Fibroblast of pulmonary artery (primary cell): ENCODE measurements at places on chromosomes 2 and 18.

DNA sequence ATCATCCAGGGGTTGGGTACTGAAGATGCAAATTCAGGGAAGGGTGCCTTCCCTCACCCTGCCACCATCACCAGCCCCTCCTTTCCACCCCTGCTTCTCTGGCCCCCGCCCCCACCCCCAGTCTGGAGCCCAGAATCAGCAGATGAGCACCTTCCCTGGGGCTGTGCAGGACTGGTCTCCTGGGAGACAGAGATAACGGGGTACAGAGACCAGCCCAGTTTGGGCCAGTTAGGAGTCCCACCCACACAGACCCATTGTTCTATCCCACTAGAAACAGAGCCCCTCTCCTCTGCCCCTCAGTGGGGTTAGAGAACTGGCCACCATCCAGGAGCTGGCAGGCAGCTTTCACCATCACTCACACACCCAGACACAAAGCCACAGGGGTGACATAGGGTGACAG, 4.5 kb upstream of the CRYBA2 start:
- no peak for DNase-seq

- DNase-seq = peak; percentile 13
Measured at GRCh38 chr2:137966043-137966442, 1.8 kb downstream of the HNMT start.

GRCh38 chr2:74499267-74499939, at the start of gene LBX2:
Gene LBX2 (minus strand): TSS chr2:74499603. CDS start chr2:74499537, 66 bp downstream.
- DNase-seq = peak; percentile 20

DNA sequence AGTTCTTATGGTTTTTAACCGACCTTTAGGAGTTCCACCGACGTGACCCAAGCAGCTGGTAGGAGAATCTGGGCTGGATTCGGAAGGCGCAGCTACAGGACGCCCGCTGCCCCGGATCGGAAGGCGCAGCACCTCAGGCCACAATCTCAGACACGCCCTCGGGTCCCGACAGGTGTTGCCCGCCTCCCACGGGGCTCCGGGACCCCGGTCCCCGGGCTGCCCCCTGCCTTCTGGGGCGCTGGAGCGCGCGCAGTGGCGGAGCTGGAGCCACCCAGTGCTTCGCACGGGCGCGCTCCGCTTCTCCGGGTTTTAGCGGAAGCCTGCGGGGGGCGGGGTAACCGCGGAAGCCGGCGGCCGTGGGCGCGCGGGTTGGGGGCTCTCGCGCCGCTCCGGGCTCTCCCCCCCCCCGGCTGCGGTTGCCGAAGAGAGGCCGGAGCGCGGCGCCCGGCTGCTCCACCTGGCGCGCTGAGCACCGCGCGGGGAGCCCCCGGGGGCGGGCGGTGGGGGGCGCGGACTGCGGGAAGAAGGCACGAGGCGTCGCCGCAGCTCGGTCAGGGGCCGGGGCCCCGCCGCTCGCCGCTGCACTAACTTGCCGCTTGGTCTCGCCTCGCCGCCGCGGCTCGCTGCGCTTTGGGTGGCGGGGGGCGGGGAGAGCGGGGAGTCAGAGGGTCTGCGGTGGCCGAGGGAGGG, 718.8 kb downstream of the DPP10 start:
- no peak for DNase-seq

DNA sequence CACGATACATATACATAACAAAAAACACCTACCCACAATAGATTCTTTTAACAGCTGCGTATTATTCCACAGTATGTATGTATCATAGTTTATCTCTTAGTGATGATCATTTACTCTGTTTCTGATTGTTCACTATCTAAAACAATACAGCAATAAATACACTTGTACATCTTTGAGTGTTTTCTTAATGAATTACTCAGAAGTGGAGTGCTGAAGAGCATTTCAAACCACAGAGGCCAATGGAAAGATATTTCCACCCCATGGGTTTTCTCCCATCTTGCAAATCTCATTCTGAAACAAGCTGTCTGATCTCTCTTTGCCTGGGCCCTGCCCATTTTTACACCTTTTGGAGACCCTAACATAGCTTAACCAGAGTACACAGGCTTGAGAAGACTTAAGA, 113.8 kb upstream of the KLF7 start:
- DNase-seq = no peak

DNA sequence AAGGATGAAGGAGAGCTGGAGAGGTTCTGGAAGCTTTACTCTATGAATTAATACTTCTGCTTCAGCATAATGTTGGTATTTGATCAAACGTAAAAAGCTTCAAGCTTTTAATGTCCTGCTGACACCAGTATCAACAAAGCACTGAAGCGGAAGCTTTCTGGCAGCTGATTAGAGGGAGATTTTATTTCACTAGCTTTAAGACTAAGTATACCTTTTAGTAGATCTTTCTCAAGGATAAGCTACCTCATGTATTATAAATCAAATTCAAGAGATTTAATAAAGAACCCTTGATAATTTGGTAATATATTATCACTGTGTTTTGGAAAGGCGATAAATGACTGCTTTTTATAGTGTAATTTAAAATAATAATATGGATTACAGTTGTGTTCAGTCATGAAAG, 128.0 kb upstream of the CD302 start:
- no peak for DNase-seq

GRCh38 chr2:78992807-78993517, 32.5 kb upstream of the REG3G start:
- no peak for DNase-seq

DNA sequence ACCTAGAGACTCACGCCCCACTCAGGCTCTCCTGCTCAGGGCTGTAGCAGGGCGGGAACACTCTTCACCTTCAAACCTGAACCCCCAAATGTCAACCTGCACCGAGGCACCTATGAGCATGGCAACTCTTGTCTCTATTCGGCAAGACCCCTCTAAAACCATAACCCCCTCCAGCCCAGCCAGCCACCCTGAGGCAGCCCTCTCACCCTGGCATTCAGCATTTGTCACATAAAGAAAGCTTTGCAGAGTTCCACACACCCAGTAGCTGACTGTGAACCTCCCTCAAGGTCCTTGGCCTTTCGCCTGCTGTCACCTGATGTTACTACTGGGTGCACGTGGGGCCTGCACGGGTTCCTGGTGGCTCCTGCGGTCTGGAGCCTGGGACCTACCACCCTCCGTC, 97.2 kb upstream of the ALKAL2 start:
- DNase-seq = no peak

- no peak for DNase-seq
Measured at GRCh38 chr18:73859837-73860397, 287.7 kb downstream of the FBXO15 start.

- DNase-seq = no peak
Measured at GRCh38 chr2:237931205-237931721, 35.6 kb upstream of the UBE2F start.

- no peak for DNase-seq
Measured at GRCh38 chr2:182208421-182208820, 218.4 kb downstream of the PDE1A start.

GRCh38 chr18:36340246-36340645, 42.7 kb downstream of the FHOD3 start:
- no peak for DNase-seq

DNA sequence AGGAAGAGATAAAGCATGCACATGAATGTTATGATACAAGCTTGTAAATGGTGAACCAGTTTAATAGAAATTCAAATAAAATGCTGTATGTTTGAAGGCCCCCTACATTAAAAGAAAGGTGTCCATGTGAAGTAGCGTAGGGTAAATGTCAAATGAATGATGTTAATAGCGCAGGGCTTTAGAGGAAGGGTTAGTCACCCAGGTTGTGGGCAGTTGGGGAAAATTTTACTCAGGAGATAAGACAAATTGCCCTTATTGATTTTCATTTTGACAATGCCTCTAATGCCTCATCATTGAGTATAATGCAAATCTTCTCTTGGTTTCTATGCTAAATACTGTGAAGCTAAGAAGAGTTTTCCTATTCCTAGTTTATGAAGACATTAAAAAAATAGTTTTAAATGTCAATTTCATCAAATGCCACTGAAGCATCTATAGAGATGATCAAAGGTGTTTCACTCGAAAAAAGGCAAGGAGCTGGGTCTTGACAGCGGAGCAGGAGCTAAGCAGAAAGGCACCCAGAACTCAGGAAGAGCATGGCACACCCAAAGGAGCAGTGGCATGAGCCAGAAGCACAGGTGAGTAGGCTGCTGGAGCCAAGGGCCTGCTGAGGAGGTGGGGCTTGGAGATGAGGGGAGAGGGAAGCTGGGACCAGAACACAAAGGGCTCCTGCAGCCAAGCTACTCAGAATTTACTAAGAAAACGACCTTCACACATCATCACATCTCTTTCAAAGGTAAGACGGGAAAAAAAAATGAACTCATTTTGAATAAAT, 129.3 kb upstream of the ACKR3 start:
- no peak for DNase-seq

- DNase-seq = no peak
Measured at GRCh38 chr2:165008730-165009315, 53.5 kb upstream of the SLC38A11 start.

DNA sequence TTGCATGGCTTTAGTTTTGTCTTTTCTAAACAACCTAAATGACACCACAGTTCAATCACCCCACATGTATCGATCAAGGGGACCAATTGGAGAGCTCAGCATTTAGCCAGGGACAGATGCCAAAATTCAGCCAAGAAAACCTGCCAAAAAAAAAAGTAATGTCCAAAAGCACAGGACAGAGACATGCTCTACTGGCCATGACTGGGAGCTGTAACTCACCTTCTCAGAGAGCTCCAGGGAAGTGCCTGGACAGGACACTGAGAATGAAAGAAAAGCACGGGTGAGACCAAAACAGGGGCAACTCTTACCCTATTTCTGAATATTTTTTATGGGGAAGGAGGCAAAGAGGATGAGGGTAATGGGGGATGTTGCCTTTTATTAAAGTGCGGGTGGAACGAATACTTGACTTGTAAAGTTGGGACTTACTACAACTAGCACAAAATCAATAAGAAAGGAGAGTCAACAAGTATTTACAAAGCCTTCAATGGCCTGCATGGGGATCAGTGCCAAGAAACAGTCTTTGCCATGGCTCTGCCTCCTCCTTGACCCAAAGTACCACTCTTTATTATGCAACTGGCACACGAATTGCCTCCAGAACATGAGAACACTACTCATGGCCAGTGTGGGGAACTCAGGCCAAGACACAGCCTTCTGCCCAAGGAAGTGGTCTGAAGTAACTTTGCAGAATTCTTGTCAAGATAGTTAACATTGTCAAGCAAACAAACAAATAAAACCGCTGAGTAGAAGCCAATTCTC, 72.9 kb upstream of the HK2 start:
- no peak for DNase-seq

DNA sequence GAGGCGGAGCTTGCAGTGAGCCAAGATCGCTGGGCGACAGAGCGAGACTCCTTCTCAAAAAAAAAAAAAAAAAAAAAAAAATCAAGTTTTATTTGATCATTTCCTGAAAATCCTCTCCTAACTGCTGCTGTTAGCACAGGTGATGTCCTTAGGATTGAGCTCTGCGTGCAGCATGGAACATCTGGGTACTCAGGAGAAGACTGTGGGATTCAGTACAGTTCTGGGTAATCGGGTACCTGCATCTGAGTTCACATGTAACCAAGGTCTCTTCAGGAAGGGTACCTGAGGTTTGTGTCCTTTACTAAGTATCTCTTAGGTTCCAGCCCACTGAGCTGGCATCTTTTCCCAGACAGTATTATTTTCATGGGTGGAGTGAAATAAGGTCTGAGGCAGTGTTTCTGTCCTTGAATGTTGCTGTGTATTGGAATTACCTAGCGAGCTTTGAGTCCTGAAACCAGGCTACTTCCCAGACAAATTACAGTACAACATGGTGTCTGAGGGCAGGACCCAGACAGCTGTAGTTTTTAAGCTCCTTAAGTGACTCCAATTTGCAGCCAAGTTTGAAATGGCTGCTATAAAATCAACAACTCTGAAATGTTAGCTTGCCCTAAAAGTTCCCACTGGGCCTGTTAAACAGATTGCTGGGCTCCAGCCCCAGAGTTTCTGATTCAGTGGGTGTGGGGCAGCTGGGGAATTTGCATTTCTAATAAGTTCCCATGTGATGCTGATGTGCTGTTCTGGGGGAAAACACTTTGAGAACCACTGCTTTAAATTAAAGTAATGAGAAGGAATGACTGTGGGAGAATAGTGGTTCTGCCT, 120.5 kb downstream of the PMAIP1 start:
- no peak for DNase-seq

- DNase-seq = no peak
Measured at GRCh38 chr18:60649842-60650536, 277.4 kb upstream of the MC4R start.

DNA sequence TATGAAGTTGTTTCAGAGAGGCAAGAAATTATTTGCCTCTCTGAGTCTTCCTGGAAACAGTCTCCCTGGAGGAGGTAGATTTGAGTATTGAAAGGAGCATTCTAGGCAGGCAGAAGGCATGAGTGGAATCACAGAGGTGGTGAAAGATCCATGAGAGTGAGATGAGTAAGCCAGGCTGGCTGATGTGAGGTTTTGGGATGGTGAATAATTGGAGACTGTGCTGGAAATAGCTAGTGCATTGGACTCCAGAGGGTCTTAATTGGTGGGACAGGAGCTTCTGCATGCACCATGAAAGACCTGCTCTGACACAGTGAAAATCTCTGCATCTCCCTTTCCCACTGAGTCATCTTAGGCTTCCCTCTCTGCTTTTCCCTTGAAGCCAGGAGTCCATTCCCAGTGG, 46.3 kb downstream of the CDC42EP3 start:
- peak; percentile 56 for DNase-seq

- no peak for DNase-seq
Measured at GRCh38 chr2:214836568-214836967, 27.1 kb upstream of the BARD1 start.

DNA sequence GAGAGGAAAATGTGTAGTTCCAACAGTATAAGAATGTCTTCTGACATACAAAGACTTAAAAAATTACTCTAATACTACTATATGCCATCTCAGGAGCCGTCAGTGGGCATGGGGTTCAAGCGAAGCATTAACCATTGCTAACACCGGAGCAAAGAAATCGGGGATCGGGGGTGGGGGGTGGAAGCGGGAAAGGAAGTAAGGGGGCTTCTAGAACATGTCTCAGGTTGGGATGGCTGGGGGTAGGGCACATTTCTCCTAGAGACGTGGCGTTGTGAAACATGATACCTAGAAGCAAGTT, 702 bp downstream of the LMAN1 start:
- DNase-seq = peak; percentile 46

DNA sequence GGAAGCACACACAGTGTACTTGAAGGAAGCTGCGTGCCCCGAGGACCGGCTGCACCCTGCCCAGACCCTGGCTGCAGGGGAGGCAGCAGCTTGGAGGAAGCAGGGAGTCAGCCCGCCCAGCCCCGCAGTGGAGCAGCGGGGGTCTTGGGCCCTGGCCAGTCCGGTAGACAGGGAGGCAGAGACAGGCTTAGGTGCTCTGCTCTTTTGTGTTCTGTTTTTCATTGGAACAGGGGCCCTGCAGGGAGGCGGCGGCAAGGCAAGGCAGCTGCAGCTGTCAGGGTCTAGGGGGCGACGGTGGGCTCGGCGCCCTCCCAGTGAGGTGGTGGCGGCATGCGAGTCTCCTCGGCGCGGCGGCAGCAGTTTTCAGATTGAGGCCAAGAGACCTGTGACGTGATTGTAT, 53.3 kb upstream of the TFCP2L1 start:
- no peak for DNase-seq

DNA sequence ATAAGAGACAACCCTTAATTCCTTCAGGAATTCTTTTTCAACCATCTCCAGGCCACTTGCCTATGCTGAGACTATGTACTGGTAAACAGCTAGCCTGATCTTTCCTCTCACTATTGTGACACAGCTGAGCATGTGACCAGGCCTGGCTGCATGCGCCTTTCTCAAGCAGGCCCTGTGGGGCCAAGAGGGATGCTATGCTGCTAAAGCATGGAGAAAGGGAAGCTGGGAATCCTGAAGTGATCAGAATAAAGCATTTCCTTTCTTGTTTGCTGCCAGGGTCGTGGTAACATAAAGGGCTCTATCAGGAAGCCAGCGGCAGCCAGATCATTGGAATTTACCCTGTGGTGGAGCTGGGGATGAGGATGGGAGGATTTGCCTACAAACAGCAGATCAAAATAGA, 29.8 kb upstream of the LCLAT1 start:
- peak; percentile 37 for DNase-seq
